Stimulated activated CD8-positive, alpha-beta memory T cell treated with anti-CD3 and anti-CD28 coated beads, Interleukin-4, amount 100 ng/mL, for 4 hours (primary cell): ENCODE measurements at places on chromosomes 7 and 10.

DNA sequence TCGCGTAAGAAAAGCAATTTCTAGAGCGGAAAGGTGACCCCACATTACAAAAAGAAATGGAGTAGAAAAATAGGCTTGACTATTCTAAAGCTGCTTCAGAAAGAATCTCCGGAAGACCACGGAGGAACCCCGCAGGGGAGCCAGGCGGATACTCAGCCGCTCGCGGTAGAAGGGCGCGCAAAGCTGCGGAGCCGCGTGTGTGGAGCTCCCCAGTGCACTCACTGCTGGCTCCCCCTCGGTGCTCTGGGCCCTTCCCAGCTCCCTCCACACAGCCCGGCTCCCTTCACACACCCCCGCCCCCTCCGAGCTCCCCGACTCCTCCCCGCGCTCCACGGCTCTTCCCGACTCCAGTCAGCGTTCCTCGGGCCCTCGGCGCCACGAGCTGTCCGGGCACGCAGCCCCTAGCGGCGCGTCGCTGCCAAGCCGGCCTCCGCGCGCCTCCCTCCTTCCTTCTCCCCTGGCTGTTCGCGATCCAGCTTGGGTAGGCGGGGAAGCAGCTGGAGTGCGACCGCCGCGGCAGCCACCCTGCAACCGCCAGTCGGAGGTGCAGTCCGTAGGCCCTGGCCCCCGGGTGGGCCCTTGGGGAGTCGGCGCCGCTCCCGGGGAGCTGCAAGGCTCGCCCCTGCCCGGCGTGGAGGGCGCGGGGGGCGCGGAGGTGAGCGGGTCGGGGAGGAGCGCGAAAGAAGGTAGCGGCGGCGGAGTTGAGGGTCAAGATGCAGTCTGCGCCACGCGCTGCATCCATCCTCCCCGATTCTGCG is at the start of gene STEAP2:
TSS of gene STEAP2 (plus strand) at position 350 of the 758 bp plus-strand sequence. CDS start 13,343 bp downstream, outside the sequence.
- DNase-seq, result no peak

- DNase-seq, result no peak
Observed at GRCh38 chr7:91302794-91303193, 38.6 kb downstream of the FZD1 start.

DNA sequence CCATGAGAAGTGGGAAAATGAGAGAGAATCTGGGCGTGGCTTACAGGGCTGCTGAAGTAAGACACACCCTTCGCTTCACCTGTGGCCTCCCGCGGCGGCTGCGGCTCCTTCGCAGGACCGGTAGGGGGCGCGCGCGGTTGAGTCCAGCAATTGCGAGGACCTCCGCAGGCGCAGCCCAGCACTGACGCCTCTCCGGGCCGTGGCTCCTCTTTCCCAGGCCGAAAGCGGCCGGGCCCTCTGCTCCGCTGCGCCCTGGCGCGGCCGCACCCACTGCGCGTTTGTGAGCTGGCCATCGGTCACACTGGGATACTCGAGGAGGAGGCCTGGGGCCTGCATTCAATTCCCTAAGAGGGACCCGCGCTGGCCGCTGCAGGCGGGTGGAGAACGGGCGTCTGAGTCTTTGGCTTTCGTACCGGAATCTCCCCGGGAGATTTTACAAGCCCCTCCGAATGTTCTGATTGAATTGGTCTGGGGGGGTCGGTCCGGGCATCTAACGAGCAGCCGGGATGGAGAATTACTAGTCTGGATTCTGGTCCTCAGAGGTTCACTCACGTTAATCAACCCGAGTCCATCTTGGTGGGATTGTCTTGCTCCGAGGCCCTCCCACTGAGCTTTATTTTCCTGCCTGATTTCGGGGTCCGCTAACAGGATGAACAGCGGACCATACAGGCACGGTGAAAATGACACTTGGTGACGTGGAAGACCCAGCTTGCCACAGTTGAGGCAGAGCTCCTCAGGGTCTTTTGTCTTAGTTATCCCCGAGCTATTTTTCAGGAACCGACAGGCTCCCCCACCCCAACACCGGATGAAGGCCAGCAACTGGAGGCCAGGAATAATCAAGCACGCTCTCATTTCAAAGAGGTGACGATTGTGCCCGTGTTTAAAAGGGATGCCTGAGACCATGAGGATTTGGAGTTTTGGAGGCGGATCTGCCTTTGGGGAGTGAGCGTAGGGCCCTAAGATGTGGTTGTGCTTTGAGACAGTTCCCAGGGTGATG is at the start of gene LRRD1:
TSS of gene LRRD1 (minus strand) at position 215 of the 997 bp plus-strand sequence. CDS start 13,940 bp downstream, outside the sequence.
- DNase-seq, result peak; percentile 74

GRCh38 chr10:12993595-12993994 is 7.9 kb downstream of the CCDC3 start:
- no peak for DNase-seq

- no peak for DNase-seq
Observed at GRCh38 chr10:103502849-103503660, 9.6 kb downstream of the NEURL1 start.

- no peak for DNase-seq
Observed at GRCh38 chr7:39656415-39656814, 33.0 kb downstream of the RALA start.

DNA sequence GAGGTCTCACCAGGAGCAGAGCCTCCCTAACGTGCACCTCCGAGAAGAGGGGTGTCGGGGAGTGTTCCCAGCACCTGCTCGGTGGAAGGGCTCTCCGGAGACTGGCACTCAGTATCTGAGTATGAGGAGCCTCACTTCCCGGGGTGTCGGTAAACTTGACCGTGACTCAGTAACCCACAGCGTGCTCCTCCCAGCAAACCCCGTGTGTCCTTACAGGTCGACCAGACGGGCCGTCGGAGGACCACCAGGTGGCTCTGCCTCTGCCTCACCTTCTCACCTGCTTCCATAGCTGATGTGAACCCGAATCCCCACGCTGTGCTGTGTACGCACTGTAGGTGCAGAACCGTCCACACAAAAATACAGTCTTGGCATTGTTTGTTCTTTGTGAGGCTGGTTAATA is 29.0 kb upstream of the KNDC1 start:
- DNase-seq, result no peak
